B cell (primary cell): ENCODE measurements at places on chromosomes 7 and 10. TPM values are rescaled to one million over a fixed set of nuclear protein-coding genes. Genes with fewer than 3 reads are reported as not detected.

DNA sequence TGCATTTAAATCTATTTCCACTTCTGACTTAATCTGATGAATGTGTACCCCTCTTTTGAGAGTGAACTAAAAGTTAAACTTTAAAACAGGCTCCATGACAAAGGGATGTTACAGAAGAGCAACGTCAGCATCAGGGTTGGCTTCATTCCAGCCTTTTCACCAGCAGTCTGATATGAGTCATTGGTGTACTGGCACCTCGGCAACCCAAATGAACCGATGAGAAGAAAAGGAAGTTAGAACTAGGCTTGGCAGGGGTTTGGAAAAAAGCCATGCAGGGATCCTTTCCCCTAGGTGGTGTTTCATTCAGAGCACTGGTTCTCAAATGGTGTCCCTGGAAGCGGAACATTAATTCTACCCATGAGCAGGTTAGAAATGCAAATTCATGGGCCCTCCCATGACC is 53.6 kb downstream of the SEC61G start:
- H3K4me1 ChIP-seq = no peaks in the 10 kb centered on the region
- no peak overlapping the region for H3K27ac ChIP-seq
- H3K4me3 ChIP-seq = no peak overlapping the region
- DNase-seq = no peak
- H3K36me3 ChIP-seq = no peaks in the 10 kb centered on the region
- H3K27me3 ChIP-seq = no peaks in the 10 kb centered on the region

DNA sequence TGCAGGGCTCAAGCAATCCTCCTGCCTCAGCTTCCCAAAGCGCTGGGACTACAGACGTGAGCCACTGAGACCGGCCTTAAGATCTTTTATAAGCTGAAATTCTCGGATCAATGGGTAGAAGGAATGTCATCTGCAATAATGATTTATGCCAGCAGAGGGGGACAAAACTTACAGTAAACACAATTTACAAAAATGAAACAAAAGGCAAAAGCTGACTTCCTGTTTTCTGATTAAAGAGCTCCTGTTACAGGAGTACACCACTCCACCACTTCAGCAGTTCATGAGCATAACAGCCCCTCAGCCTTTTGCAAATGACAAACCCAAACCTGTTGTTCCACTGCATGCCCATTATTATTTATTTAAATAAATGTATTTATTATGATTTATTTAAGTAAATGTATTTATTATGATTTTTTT is 88.5 kb upstream of the ATP6V0A4 start:
- DNase-seq = peak; percentile 74
- H3K27ac ChIP-seq = no peak overlapping the region
- no peak overlapping the region for H3K4me3 ChIP-seq
- no peaks in the 10 kb centered on the region for H3K4me1 ChIP-seq

- H3K36me3 ChIP-seq = no peaks in the 10 kb centered on the region
- H3K4me3 ChIP-seq = no peak overlapping the region
- H3K27me3 ChIP-seq = no peaks in the 10 kb centered on the region
- no peaks in the 10 kb centered on the region for H3K4me1 ChIP-seq
Measured at GRCh38 chr7:9083837-9084236, 650.4 kb downstream of the NXPH1 start.

DNA sequence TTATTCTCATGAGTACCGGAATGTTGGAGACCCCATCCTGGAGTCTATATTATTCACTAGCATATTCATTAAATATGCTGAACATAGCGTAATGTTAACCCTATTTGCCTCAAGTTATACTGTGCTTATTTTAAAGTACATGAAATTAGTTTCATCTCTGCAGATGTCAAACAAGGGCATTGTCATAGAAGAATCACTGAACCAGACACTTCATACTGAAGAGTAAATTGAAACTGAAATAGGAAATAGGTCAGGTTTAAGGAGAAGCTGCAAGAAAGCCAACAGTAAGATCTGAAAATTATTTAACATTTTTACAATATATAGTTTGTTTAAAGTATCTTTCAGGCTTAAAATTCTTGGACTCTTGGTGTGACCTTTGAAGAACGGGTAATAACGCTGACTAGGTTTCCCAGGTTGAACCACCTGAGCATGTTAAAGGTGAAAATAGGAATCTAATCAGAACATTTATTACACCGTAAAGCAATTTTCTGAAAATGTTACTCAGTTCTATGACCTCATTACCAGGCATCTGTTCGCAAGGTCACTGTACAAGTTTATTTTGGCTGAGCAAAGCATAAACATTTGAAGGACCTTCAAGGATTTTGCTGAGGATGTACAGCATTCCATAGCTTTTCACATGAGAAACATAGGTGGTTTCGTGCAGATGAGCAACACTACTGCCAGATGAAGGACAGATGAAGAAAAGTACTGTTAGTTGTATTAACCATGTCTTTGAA is 82.7 kb downstream of the REEP3 start:
- H3K27ac ChIP-seq = peak overlapping the region; percentile 3
- peak overlapping the region; percentile 8 for H3K4me3 ChIP-seq
- H3K36me3 ChIP-seq = no peaks in the 10 kb centered on the region

FBXO24 gene
- 1.6 and 2.2 TPM in 2 replicates for total RNA-seq

TMEM229A gene
- total RNA-seq = not detected in 2 replicates
